ENCODE measurements at places on chromosomes 13 and 19.

- no peak for DNase-seq
Observed at GRCh38 chr13:111541752-111542529, 221.5 kb downstream of the TEX29 start.

- DNase-seq, result no peak
Observed at GRCh38 chr19:29171525-29171924, 41.4 kb downstream of the UQCRFS1 start.

- no peak for DNase-seq
Observed at GRCh38 chr13:34412817-34413375, 529.2 kb upstream of the NBEA start.

DNA sequence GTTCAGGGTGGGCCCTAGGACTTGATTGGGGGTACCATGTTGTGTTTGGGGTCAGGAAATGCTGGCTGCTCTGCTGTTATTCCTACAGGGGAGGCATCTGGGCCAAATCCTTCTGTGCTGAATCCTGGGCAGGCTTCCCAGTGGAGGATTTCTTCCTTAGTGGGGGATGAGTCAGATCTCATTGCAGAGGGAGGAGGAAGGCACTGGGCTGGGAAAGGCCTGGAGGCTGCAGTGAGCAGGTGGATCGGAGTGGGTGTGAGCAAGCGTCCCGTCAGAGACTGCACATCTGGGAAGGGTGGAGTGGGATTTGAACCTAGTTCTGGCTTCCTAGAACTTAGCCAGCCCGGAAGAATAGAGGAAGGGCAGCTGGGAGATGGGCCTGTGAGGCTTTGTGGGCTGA lies 11.5 kb downstream of the CCDC124 start:
- DNase-seq, result no peak

DNA sequence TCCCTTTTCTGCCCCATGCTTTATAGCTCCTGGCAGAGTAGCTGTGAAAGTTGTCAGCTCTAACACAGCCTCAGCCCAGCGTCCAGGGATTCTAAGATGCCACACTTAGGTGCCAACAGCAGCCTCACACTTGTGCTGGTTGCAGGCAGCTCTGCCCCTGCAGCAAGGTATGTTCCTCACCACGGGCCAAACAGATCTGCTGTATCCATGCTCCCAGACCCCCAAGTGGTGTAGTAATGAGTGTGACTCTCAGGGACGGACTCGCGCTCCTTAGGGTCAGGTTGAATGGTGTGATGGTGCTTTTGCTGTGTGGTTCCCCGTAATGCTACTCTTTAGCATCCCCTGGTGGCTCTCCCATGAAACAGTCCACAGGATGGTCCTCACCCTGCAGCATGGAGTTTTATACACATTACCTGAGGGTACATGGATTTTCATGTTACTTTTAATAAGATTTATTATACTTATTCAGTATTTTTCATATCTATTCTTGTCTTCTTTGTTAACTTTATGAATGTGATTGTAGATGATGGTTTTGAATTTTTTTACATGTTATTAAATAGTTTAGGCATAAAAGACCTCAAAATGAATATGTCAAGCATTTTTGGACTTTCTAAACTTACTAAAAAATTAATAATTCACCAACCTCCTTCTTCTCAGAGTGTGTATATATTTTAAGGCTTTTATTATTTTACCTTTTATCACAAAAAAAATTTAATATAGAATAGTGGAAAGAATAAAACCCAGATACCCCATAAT lies 232.5 kb downstream of the SLC7A1 start:
- no peak for DNase-seq

DNA sequence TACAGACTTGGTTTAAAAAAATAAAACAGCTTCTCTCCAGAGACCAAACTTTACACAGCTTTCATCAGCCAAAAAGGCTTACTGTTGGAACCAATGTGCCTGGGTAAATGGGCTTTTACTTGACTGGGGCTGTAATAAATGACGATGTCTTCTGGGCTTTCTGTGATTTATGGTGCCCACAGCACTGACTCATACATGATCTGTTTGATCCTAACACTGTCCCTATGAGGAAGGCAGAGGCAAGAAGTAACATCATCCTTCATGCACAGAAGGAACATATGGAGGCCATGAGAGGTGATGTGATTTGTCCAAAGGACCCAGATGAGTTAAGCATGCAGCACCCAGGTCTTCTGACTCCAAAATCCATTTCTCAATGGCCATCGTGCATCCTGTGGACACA lies 77.4 kb downstream of the DOCK9 start:
- no peak for DNase-seq

- DNase-seq, result no peak
Observed at GRCh38 chr19:49787746-49788145, 20.9 kb downstream of the AP2A1 start.

DNA sequence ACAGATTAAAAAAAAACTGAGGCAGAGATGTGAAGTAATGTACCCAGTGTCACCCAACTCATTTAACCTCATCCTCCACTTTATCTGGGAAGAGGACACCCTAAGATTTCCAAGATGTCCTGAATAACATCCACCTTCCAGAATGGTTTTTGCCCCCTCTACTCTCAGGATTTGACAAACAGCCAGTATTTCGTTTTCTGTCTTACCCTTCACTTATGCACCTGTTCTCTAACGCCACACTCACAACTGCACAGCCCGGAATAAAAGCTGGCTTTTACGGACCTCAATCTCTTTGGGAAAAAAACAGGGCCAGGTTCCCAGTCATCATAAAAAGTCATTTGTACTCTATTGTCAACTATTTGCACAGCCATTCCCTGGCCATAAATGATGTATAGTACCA lies 21.2 kb upstream of the CEACAM6 start:
- DNase-seq, result no peak

DNA sequence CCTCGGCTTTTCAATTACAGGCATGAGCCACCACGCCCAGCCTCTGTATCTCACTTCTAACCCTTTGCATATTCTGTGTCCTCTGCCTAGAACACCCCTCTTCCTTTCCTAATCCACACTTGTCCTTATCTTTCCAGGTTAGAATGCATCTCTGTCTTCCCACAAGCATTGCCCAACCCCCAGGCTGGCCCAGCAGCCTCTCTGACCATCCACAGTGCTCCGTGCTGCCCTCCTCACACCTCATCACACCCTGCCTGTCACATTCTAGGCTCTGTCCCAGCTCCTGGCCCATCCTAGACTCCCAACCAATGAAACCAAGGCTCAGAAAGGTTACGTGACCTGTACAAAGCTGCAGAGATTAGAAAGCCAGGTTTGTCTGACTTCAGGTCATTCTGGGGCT lies 11.3 kb downstream of the JAK3 start:
- no peak for DNase-seq

DNA sequence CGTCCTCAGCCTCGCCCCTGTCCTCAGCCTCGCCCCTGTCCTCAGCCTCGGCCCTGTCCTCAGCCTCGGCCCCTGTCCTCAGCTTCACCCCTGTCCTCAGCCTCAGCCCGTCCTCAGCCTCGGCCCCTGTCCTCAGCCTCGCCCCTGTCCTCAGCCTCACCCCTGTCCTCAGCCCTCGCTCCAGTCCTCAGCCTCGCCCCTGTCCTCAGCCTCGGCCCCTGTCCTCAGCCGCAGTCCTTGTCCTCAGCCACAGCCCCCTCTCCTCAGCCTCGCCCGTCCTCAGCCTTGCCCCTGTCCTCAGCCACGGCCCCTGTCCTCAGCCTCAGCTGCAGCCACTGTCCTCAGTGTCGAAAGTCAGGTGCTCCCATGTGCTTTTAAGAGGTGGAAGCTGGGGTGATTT lies 10.5 kb downstream of the C13orf46 start:
- no peak for DNase-seq

- DNase-seq, result no peak
Observed at GRCh38 chr19:58549664-58550361, 5.1 kb downstream of the CHMP2A start.
